Neural crest cell (in vitro differentiated cells): ENCODE measurements at places on chromosomes 2 and 18. TPM values are rescaled to one million over a fixed set of nuclear protein-coding genes. Genes with fewer than 3 reads are reported as not detected.

DNA sequence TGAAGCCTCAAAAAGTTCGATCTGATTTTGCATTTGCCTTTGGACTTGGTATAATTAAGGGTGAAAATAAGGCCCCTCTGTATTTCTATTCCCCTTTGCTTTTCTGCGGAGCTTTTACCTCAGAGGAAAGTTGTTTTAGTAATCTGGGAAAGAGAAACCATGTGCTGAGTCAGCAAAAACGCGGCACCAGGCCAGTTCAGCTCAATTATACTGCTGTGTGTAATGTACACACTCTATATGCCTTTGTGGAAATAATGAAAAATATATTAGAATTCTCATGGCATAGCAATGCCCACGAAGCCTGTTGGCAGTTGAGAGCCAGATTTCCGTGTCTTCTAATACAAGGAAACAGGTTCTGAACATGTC is 161.9 kb upstream of the SIX2 start:
- no peaks in the 10 kb centered on the region for H3K36me3 ChIP-seq
- peak overlapping the region; percentile 16 for H3K4me3 ChIP-seq
- no peak for DNase-seq
- H3K27me3 ChIP-seq, result peaks cover 86% of the 10 kb centered on the region
- no peak overlapping the region for H3K27ac ChIP-seq

GRCh38 chr2:215973954-215974699 is 39.2 kb downstream of the MREG start:
- H3K36me3 ChIP-seq, result peaks cover 15% of the 10 kb centered on the region
- no peak overlapping the region for H3K27ac ChIP-seq
- H3K4me3 ChIP-seq, result no peak overlapping the region
- no peaks in the 10 kb centered on the region for H3K27me3 ChIP-seq
- H3K4me1 ChIP-seq, result peaks cover 6% of the 10 kb centered on the region

GRCh38 chr2:47035615-47036488 is 119.3 kb downstream of the STPG4 start:
- H3K27ac ChIP-seq, result peak overlapping the region; percentile 17
- H3K4me1 ChIP-seq, result peaks cover 43% of the 10 kb centered on the region
- peak overlapping the region; percentile 1 for H3K4me3 ChIP-seq
- no peaks in the 10 kb centered on the region for H3K27me3 ChIP-seq
- no peak for DNase-seq

DNA sequence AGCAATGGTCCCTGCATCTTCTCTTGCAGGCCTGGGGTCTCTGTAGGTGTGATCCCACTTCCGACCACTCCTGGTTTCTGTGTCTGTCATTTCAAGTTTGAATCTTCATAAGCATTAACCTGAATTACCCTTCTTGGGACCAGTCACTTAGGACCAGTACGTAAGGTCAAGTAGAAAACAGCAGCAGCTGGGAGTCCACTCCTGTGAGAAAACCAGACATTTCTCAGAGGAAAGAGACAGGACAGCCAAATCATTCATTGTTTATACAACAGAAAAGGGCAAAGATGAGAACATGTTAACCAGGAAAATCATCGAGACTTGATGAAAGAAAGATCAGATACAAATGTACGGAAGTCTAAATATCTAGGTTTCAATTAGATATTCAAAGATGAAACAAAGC is 163.0 kb downstream of the MREG start:
- DNase-seq, result no peak
- H3K4me1 ChIP-seq, result peaks cover 11% of the 10 kb centered on the region
- H3K27ac ChIP-seq, result no peak overlapping the region
- no peaks in the 10 kb centered on the region for H3K36me3 ChIP-seq

DNA sequence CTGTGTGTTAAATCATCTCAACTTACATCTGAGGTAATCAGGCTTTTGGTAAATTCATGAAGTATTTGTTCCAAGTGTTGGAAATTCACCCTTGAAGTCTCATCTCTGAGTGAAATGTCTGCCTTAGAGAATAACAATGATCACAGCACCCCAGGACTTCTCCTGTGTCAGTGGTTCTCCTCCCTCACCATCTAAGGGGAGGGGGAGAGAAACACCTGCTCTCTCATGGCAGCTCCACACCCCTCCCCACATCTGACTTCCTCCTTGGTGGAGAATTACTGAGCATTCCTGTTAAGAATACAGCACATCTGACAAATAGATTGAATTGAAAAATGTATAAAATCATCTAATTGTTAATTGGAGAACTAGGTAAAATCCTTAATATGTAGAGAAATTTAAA is 532.1 kb downstream of the RNF144A start:
- H3K4me3 ChIP-seq, result no peak overlapping the region
- no peak for DNase-seq
- H3K27me3 ChIP-seq, result no peaks in the 10 kb centered on the region
- no peak overlapping the region for H3K27ac ChIP-seq
- H3K36me3 ChIP-seq, result no peaks in the 10 kb centered on the region
- H3K4me1 ChIP-seq, result no peaks in the 10 kb centered on the region

GRCh38 chr2:148701039-148701438 is 56.5 kb downstream of the EPC2 start:
- no peak overlapping the region for H3K27ac ChIP-seq
- no peaks in the 10 kb centered on the region for H3K4me1 ChIP-seq
- H3K27me3 ChIP-seq, result no peaks in the 10 kb centered on the region
- peaks cover 67% of the 10 kb centered on the region for H3K36me3 ChIP-seq
- no peak overlapping the region for H3K4me3 ChIP-seq

DNA sequence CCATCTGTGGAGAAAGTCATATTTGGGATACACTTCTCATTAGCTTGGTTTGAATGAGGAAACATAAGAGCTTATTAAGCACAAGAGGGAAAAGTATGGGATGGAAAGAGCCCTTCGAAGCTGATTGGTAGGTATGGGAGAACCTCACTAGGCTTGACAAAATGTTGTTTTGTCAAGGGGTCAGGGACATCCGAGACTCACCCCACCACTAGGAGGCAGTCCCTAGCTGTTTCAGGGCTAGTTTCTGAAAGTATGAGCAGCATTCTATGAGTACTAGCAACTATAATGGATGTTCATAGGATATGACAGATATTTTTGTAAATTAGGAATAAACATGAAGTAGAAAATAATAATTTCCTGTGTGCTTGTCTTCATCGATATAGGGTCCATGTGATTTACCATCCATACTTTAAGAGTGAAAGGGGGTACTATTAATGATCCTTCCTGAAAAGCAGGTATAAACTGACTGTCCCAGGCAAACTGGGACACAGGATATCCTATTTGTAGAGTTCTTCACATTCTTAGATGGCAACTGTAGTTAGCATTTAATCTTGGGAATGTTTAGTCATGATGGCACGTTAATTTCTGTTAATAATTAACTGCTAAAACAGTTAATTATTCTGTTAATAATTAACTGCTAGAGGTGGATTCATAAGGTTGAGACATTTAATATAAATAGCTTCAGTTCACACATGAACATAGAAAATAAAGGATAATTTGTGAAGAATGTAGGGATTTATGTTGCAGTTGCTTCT is 28.4 kb downstream of the OTX1 start:
- H3K4me1 ChIP-seq, result no peaks in the 10 kb centered on the region
- no peak overlapping the region for H3K27ac ChIP-seq
- DNase-seq, result no peak
- H3K27me3 ChIP-seq, result peaks cover 25% of the 10 kb centered on the region
- H3K36me3 ChIP-seq, result no peaks in the 10 kb centered on the region
- H3K4me3 ChIP-seq, result no peak overlapping the region

DNA sequence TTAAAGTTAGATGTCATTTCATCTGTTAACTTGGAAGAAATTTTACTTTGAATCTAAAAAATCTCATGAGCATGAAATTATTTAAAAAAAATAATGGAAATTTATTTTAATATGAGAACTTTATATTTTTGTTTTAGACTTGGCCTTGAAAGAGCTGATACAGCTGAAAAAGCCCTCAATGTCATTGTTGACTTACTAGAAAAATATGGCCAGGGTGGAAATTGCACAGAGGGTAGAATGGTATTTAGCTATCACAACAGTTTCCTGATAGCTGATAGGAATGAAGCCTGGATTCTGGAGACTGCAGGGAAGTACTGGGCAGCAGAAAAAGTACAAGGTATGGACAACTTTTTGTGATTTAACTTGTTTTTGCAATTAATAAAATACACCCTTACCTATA is 5.3 kb downstream of the SCRN3 start:
- H3K4me1 ChIP-seq, result peaks cover 5% of the 10 kb centered on the region
- peaks cover 15% of the 10 kb centered on the region for H3K36me3 ChIP-seq
- H3K27ac ChIP-seq, result no peak overlapping the region
- H3K4me3 ChIP-seq, result no peak overlapping the region

GRCh38 chr2:224151161-224151560 is 112.1 kb upstream of the SERPINE2 start:
- H3K27me3 ChIP-seq, result no peaks in the 10 kb centered on the region
- no peaks in the 10 kb centered on the region for H3K36me3 ChIP-seq
- H3K4me3 ChIP-seq, result no peak overlapping the region
- no peak overlapping the region for H3K27ac ChIP-seq
- peaks cover 22% of the 10 kb centered on the region for H3K4me1 ChIP-seq

DNA sequence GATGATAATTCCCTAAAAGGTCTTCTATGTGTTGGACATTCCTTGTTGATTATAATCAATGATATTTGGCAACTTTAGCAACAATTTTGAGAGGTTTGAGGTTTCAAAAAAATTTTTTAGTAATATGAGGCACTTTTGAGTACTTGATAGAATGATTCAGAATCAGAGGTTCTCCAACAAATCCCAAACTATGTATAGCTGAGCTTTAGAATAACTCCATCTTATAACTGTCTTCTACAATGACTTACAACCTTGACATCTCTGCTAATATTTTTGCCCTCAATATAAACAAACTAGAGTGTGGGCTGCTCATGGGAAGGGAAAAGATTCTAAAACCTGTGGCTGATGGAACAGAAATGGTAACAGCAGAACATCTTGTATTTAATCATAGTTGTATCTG is 21.5 kb upstream of the SERPINB7 start:
- H3K4me1 ChIP-seq, result no peaks in the 10 kb centered on the region
- DNase-seq, result no peak
- H3K4me3 ChIP-seq, result no peak overlapping the region
- H3K27ac ChIP-seq, result no peak overlapping the region
- no peaks in the 10 kb centered on the region for H3K36me3 ChIP-seq
- H3K27me3 ChIP-seq, result peaks cover 2% of the 10 kb centered on the region

- no peak for DNase-seq
- H3K27me3 ChIP-seq, result no peaks in the 10 kb centered on the region
- H3K4me1 ChIP-seq, result no peaks in the 10 kb centered on the region
- no peak overlapping the region for H3K27ac ChIP-seq
These were observed 81.5 kb upstream of the TEX51 start for GRCh38 chr2:126817172-126817571.

- no peak for DNase-seq
- H3K27ac ChIP-seq, result no peak overlapping the region
- H3K4me3 ChIP-seq, result no peak overlapping the region
- H3K36me3 ChIP-seq, result no peaks in the 10 kb centered on the region
These were observed 124.7 kb upstream of the PPP1CB start for GRCh38 chr2:28626891-28627421.

GRCh38 chr2:121038891-121039616 is 245.9 kb downstream of the TFCP2L1 start:
- no peaks in the 10 kb centered on the region for H3K4me1 ChIP-seq
- no peaks in the 10 kb centered on the region for H3K27me3 ChIP-seq
- no peak overlapping the region for H3K27ac ChIP-seq
- H3K36me3 ChIP-seq, result no peaks in the 10 kb centered on the region
- H3K4me3 ChIP-seq, result no peak overlapping the region

DNA sequence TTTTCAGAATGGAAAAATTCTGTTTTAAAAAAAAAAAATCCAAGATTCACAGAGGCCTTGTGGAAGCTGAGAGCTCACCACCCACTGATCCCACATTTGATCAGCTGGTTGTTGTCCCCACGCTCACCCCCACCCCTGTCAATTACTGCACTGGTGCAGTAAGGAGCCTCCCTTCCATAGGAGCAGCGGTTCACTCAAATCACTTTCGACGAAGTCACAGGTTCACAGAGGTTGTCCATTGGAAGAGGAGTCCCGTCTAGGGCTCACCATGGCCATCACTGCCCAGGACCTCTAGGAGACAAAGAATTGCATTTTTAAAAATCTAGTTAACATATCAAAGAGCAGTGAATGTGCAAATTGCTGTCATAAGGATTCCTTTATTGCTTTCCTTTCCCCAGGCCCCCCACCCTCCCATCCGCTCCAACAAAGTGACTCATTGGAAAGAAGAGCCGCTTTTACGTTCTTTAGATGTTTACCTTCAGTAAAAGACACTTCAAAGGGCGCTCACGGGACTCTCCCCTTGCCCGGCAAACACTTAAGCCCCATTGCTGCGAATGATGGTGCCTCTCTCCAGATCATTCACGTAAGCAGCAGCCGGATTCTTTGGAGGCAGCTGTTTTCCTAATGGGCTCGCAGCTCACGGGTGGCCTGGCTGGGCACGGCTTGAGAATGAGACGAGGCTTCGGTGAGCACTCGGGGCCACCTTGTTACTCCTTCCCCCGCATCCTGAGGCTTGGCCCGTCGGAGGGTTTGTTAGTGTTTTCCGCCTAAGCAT is 165.5 kb upstream of the SALL3 start:
- H3K27ac ChIP-seq, result no peak overlapping the region
- no peak for DNase-seq
- peak overlapping the region; percentile 71 for H3K4me3 ChIP-seq
- no peaks in the 10 kb centered on the region for H3K36me3 ChIP-seq
- peaks cover 25% of the 10 kb centered on the region for H3K4me1 ChIP-seq
- peaks cover 19% of the 10 kb centered on the region for H3K27me3 ChIP-seq

GRCh38 chr2:182415771-182416170 is 11.1 kb downstream of the PDE1A start:
- peaks cover 3% of the 10 kb centered on the region for H3K36me3 ChIP-seq
- H3K4me1 ChIP-seq, result peaks cover 31% of the 10 kb centered on the region
- DNase-seq, result no peak
- no peak overlapping the region for H3K27ac ChIP-seq
- no peaks in the 10 kb centered on the region for H3K27me3 ChIP-seq
- no peak overlapping the region for H3K4me3 ChIP-seq

- no peak overlapping the region for H3K4me3 ChIP-seq
- H3K27ac ChIP-seq, result peak overlapping the region; percentile 1
- H3K36me3 ChIP-seq, result no peaks in the 10 kb centered on the region
- H3K4me1 ChIP-seq, result peaks cover 14% of the 10 kb centered on the region
- no peaks in the 10 kb centered on the region for H3K27me3 ChIP-seq
These were observed 36.3 kb upstream of the TANC1 start for GRCh38 chr2:158932131-158932645.

DNA sequence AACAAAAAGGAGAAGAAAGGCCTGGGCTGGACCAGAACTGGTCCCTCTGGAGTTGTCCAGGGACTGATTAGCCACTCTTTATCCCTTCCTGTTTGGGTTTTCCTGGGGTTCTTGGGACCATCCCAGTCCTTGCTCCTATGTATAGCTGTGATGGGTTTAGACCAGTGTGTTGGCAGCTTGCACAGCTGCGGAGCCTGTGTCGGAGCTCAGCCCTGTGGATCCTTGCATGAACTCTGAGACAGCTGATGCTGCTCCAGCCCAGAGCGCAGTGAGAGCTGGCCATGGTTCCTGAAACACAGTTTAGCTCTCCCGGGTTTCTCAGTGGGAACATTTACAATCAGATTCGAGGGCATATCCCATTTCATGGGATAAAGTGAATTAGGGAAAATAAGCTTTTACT is 16.9 kb downstream of the IMPA2 start:
- no peaks in the 10 kb centered on the region for H3K36me3 ChIP-seq
- no peaks in the 10 kb centered on the region for H3K27me3 ChIP-seq

LOXHD1 gene
- total RNA-seq, result not detected in 2 replicates

METTL5 gene
- 55.1 and 55.7 TPM in 2 replicates for total RNA-seq

STPG4 gene
- 0.26 and 0.34 TPM in 2 replicates for total RNA-seq

PRSS56 gene
- total RNA-seq, result 52.4 and 54.2 TPM in 2 replicates
